ENCODE measurements at places on chromosomes 7 and 10.

GRCh38 chr10:68231817-68232251 lies at the start of gene ATOH7:
Gene ATOH7, minus strand, starts transcription at chr10:68232113. Its CDS starts 436 bp downstream, at chr10:68231677.
- no peak for DNase-seq

DNA sequence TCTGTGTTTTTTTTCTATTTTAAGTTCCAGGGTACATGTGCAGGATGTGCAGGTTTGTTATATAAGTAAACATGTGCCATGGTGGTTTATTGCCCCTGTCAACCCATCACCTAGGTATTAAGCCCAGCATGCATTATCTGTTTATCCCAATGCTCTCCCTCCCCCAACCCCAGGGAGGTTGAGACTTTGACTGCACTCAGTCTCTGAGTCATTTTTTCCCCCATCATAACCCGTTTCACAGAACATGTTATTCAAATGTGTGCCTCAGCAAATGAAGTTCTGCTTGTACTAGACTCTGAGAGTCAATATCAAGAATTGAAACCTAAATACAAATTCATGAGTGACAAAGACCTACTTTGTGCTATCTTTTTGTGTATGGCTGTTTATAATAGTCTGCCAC lies 70.0 kb upstream of the CYP26C1 start:
- DNase-seq = peak; percentile 57

DNA sequence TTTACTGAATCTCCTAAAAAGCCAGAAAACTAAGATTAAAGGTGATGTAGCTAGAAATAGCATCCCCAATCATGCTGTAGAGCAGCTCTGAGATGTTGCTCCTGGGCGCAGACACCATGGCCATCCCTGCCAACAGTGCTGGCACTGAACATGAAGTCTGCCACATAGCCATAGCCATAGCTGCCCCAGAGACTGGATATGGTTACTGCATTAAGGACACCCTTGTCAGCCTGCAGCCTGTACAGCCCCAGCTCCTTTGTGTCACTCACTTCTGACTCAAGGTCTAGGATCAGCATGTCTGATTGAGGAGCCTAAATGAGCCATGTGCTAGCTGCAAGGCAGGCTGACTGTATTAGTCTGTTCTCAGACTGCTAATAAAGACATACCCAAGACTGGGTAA lies 284.6 kb downstream of the RPS24 start:
- no peak for DNase-seq

- DNase-seq = no peak
Observed at GRCh38 chr7:89027781-89028180, 232.2 kb upstream of the TEX47 start.

DNA sequence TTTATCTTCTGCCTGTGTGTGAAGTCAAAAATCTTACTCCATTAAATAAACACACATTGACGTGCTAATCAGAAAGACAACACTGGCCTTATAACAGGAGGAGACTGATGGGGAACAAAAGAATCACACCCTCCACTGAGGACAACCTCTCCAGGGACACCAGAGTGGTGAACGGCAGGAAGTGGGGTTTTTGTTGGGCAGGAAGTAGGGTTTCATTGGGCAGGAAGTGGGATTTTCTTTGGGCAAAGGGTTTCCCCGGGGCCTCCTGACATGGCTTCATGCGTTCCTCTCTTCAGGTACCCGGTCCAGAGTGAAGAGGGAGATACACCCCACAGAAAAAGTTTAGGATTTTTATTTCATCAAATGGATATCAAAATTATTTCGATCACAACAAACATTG lies 30.6 kb downstream of the ADARB2 start:
- no peak for DNase-seq

DNA sequence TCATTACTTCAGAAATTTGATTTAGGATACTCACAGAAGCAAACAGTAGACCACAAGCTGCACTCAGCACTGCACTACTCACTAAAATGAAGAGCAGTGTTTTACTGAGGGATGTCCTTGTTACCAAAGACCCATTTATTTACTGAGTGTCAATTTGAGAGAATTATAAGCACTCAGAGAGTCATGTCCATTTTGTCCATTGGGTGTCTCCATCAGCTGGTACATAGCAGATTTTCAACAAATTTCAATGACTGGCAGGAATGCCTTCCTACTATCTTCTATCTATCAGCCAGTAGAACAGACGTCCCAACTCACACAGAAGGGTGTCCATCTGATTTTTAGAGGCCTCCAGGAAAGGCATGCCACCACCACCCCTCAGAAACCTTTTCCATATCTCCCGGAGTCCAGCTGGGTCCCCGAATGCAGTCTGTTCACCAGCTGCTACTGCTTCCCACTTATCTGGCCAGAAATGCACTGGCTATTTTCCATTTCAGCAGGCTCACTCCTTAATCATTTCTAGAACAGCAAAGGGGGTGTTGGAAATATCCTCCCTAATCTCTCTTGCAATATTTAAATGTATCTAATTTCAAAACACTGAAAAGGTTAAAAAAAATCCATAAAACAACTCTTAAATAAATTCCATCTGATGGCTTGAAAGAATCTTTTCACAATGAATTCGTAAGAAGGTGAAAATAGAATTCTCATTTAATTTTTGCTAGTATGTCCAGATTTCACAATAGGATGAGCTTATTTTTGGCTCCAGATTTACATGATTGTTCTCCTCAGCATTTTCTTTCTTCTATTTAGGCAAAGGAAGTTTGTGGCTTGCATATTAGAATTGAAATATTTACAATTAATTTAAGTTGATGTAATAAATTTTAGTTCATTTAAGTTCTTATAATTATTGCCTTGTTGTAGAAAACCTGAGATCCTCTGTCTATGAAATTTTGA lies 1164.0 kb upstream of the CELF2 start:
- peak; percentile 33 for DNase-seq

- DNase-seq = no peak
Observed at GRCh38 chr10:71737834-71738197, 18.2 kb upstream of the C10orf105 start.

- DNase-seq = no peak
Observed at GRCh38 chr7:70229242-70229641, 631.0 kb downstream of the AUTS2 start.

Measured in choroid plexus epithelial cell (primary cell).